Renal cortex interstitium (tissue), 15 donors: ENCODE measurements at places on chromosomes 3 and 15.

DNA sequence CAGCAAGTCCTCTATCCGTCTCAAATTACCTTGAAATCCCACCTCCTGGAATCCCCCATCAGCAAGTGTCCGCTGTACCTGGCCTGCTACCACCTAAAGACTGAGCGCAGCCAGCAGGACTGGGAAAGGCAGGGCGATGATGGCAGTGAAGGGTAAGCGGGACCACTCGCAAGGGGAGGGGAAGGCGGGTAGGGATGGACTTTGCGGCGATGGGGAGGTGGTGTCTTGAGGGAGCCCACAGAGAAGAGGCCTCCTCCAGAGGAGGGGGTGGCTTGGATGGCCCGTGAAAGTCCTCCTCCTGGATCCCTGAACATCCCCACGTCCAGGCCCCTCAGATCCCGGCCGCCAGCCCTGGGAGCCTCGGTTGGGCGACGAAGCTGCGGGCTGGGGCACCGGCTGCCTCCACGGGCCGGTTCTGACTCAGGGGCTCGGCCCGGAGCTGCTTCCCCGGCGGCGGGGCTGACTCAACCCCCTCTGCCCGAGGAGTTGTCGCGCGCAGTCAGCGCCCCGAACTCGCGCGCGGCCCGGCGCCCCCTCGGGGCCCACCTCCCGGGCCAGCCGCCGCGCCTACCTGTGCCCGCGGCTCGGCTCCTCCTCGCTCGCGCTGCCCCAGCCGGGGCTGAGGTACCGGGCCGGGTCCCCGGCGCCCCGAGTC is 512 bp downstream of the LARP6 start:
- DNase-seq = peak; percentile 31

DNA sequence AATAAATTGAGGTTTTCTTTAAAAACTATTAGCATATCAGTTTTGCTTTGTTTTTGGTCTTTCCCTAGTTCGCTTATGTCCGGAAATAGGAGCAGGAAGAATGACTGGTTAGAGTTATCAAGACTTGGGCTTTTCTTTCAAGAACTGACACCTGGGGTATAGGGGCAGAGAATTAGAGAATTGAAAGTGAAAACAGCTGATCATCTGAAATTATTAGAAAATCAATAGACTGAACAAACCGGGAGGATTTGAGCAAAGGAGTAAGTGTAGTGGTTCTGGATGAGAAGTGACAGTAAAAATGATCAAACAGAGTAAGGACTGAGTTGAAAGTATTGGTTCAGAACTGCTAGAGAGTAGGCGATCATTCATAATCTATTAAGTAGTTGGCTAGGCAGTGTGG is 6.0 kb downstream of the MINDY2 start:
- DNase-seq = no peak

DNA sequence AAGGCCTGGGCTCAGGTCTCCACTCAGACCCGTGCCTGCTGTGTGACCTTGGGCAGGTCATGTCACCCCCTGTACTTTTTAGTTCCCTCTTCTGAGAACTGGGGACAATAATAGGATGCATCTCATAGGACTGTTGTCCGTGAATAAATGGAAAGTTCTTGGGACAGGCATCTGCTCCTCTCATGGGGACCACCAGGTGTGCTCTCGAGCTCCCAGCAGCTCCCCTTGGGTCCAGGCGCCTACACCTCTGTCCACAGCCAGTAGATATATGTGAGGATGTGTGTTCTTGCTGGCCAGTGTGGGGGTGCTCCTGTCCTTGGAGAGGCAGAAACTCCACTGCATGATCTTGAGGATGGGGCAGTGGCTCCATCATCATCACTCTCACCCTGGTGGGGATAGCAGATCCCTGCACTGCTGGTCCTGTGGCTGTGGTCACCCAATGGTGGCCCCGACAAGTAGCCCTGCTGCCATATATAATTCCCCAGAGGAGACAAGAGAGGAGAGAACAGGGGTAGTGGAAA is 257.6 kb upstream of the TLE3 start:
- DNase-seq = no peak

- DNase-seq = no peak
Measured at GRCh38 chr3:142968319-142969025, 5.0 kb upstream of the PAQR9 start.

DNA sequence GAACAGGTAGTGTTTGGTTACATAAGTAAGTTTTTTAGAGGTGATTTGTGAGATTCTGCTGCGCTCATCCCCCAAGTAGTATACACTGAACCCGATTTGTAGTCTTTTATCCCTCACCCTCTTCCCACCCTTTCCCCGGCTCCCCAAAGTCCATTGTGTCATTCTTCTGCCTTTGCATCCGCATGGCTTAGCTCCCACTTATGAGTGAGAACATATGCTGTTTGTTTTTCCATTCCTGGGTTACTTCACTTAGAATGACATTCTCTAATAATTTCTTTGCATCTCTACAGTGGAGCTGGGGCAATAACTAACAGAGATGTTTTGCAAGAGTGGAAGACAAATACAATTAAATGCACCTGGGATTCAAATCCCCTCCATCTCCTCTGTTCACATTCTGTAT is 93.2 kb downstream of the TP63 start:
- DNase-seq = no peak

DNA sequence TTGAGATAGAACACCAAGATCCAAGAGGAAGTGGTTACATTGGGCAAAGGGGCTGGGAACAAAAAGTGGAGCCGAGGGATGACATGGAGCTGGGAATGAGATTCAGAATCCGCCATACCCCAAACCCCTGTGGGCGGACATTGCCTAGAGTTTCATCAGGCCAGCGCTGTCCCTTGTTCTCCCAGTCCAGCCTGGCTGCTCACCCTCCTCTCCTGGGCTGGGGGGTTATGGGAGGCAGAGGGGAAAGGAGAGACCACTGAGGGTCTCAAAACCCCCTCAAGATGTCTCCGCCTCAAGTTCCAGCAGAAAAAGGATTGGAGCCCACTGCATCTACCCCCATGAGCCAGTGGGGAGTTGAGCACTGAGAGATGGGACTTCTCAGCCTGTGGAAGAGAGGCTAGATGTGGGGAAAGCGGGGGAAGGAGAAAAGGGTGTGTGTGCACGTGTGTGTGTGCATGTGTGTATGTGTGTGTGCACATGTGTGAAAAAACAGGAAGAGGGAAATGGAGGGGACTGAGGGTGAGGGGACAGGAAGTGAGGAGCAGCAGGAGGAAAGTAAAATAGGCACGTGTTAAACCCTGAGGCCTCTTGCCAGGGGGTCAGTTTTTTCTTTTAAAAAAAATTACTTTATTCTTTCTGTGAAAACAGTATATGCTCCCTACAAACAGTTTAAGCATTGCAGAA is 14.3 kb downstream of the GRM2 start:
- DNase-seq = no peak

DNA sequence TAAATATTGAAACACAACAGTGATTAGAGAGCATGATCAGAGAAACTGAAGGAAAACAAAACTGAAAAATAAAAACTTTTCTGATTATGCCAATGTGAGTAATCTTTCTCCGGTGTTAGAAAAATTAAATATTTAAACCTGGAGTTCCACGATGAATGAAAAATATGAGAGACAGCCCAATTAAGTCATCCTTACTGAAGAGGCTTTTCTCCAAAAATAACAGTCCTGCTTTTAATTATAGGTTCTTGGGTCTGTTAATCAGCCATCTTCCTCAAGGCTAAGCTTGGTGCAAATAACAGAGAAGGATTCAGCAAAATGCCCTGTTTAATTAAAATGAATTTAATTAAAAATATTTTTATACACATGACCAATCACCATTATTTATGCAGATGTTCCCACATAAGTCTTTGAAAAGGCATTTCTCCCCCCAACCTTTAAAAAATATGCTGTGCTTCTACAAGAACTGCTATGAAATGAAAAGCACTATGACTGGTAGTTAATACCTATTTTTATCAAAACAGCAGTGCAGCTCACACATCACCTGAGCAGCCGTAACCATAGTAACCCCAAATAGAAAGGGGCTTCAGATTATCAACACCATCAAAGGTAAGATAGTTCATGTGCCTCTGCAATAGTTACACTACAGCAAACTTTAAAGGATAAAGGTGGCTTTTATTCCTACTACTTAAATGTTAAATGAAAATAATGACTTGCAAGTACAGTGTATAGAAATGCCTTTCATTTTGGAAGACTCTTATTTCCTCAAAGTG is 175.7 kb downstream of the SLC9A9 start:
- DNase-seq = no peak

GRCh38 chr15:51861557-51862359 is 32.3 kb downstream of the TMOD3 start:
- no peak for DNase-seq

- no peak for DNase-seq
Measured at GRCh38 chr15:21269121-21269520, 171.2 kb downstream of the POTEB3 start.

DNA sequence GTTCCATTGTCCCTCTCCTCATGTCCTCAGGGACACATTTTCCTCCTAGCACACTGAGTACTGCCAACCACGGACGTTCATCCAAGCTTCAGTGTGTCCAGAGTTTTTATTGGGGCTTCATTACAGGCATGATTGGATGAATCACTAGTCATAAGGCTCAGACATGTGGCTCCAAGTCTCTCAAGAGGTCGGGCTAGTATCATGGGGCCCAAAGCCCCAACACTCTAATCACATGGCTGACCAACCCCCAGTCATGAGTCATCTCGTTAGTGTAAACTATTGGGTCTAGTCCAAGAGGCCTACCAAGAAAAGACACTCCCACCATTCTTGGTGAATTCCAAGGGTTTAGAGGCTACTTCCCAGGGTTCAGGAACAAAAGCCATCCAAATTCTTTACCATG is 4.4 kb downstream of the TERC start:
- no peak for DNase-seq

DNA sequence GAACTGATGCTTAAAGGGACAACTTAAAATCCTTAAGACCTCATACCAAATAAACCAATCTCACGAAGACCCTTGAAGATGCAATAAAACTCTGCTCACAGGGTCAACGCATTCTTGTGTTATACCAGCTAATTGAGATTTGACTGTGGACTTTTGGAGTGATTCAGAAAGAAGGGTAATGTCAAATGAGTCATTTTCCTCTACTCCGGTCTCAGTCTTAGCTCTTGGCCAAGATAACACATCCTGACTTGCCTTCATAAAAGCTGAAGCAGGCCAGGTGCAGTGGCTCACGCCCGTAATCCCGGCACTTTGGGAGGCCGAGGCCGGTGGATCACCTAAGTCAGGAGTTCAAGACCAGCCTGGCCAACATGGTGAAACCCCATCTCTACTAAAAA is 3.8 kb downstream of the PKM start:
- no peak for DNase-seq

DNA sequence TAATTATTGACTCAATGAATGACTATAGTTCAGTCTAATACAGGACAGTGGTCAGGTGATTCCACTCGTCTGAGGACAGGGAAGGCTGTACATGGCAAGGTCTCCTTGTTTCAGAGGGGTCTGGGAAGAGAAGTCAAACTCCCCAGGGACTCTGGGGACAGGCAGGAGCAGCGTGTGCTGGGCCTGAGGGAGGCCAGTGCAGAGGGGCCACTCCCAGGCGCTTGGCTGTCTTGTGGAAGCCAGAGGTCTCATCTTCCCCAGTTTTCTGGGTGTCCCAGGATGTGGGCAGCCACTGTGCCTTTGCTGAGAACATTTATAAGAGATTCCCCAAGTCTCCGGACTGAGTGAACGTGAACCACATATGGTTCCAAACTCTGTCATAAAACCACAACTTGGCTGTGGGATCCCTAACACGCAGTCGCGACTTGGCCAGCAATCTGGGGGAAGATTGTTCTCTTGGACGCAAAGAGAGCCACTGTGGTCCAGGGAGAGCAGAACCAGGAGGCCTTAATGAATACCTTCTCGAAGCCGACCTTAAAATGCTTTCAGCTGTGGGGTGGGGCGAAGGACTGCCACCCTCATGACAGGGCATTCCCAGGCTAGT is 30.4 kb downstream of the BHLHE40 start:
- no peak for DNase-seq

DNA sequence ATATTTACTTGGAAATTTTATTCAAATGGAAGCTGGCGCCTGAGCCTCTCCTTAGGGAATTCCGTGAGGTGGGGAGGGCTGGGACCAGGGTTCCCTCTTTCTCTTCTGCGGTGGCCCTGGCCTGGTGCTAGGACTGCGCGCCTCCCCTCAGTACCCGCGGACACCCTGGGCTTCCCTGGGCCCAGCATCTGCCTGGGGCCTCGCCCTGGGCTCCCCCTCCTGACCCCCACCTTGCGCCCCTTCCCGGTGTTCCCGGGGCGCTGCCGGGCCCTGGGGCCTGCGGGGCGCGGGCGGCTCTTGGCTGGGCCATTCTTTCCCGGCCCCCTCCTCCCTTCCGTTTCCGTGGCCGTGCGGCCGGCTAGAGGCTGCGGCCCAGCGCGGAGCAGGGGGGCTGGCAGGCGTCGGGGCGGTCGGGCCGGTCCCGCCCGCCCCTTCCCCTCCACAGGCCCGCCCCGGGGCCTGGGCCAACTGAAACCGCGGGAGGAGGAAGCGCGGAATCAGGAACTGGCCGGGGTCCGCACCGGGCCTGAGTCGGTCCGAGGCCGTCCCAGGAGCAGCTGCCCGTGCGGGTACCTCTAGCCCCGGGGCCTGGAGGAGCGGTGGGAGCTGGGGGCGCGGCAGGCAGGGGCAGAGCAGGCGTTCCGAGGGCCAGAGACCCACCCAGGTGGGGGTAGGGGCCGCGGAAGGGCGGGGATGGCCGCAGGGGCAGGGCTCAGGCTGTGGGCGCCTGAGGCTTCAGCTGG is at the start of gene FES:
Gene FES (plus strand): TSS at position 529 of the 743 bp plus-strand sequence. CDS start 542 bp downstream, outside the sequence.
- no peak for DNase-seq

DNA sequence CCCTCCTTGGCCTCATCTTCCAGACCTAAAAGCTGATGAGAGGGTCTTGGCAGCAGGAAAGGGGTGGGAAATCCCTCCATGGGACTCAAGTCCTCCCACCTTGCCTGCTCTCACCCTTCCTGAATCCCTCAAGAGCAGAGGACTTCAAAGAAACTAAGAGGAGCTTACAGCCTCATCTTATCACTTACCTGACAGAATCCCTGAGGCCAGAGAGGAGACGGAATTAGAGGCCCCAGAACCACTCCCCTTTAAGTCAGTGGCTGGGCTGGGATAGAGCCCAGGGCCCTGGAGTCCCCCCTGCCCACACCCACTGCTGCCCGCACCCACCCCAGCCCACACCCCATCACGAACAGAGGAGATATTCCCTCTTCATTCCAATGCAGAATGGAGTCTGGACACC is 15.2 kb downstream of the LOXL1 start:
- DNase-seq = no peak

DNA sequence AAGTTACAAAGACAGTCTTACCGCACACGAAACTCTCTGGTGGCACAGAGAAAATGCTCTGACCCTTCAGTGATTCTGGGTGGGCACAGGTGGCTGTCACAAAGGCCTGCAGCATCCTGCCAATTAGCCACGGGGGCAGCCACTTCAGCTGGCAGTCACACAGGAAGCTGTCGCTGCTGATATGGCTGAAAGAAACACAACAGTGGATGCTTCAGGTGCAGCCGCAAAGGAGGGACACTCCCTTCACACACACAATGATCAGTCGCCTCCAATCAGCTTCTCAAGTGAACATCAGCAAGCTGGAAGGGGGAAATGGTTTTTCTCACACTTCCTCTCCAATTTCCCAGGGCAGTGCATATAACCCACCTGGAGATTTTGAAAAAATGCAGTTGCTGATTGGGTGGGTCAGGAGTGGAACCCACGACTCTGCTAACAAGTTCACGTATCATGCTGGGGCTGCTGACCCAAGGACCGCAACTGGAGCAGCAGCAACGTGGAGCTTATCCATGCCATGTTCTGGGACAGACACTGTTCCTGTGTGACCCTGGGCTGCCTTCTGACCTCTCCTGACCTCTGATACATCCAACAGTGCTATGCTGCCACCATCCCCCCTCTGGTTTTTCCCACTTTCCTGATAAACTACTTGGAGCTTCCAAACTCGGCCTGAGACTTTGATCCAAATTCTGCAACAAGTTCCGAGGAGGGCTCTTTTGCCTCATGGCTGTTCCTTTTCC is 106.6 kb downstream of the LRIG1 start:
- no peak for DNase-seq
